ENCODE measurements at places on chromosomes 11 and 22.

GRCh38 chr11:66056501-66056900 lies 4.3 kb downstream of the SF3B2 start:
- DNase-seq, result no peak

DNA sequence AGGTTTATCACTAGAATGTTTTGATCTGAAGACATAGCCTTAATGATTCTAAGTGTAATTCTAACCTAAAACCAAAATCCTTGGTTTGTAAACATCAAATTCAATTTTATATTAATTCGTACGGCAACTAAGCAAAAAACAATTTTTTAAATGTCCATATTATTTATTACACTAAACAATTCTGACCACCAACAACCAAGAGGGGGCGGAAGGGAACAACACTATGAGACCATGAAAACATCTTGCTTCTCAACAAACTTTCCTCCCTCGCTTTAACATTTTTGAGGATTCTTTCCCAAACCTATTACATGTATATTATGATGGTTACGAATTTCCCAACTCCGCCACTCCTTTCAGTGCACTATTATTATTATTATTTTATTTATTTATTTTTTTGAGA lies 6.5 kb upstream of the UCP2 start:
- no peak for DNase-seq

- DNase-seq, result no peak
These were observed 5.0 kb upstream of the MCHR1 start for GRCh38 chr22:40674274-40674673.

DNA sequence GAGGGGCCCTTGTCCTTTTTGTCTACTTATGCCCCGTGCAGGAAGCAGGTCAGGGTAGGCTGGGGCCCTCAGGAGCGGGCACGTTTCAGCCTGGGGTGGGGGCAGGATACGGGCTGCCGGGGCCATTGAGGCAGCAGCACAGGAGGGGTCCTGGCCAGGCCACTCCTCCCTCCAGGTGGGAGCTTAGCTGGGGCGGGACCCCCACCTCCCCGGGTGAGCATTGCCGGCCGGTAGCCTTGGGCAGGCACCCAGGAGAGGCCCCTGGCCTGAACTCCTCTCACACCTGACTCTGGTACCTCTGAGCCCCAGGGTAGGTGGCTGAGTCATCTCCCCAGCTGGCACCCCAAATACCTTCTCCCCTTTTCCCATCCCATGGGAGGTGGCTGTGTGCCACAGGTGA lies 5.0 kb upstream of the MUC6 start:
- DNase-seq, result no peak

DNA sequence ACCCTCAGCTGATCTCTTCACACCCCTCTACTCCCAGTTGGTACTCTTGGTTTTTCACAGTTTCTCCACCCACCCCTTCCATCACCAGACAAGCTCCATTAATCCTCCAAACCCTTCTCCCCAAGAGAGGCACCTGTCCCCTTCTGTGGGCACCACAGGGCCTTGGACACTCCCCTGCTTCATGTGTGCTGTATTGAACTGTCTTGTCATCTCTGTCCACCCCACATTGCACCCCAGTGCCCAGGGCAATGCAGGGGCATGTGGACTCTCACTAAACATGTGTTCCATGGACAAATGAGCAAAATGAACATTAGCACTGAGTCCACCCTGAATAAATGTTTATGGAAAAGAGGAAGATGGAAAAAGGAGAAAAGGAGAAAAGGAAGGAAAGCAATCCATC lies 181.4 kb downstream of the BCR start:
- no peak for DNase-seq

DNA sequence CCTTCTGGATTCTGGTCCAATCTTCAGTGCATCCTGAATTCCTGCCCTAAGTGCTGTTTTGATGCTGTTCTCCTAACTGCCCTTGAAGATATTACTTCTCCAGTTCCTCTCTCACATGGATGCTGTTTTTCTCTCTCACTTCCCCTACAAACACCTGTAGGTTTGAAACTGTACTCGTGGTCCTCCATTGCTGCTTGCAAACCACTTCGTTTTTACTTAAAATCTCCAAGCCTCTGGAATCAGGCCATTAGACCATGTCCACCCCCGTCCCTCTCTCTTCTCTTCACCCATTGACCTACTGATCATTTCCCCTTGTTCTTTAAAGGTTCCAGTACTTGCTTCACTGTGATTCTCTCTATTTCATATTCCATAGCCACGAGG lies 988.1 kb downstream of the NTM start:
- DNase-seq, result no peak

DNA sequence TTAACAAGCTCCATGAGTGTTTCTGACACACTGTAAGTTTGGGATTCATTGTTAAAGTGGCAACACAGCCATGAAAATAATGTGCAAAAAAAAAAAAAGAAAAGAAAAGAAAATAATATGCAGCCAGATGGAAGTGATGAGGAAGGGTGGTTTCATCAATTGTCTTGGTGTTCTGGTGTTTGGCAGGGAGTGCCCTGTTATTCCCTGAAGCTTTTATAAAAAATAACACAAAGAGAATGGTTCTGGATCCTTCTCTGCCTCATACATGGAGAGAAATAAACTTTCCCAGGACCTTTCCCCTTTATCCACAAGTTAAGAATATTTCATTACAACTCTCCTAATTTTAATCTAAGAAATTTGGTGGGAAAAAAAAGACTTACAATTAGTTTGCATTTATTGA lies 16.7 kb downstream of the AMOTL1 start:
- DNase-seq, result no peak

GRCh38 chr11:122832721-122833470 lies 5.4 kb upstream of the CRTAM start:
- DNase-seq, result no peak

DNA sequence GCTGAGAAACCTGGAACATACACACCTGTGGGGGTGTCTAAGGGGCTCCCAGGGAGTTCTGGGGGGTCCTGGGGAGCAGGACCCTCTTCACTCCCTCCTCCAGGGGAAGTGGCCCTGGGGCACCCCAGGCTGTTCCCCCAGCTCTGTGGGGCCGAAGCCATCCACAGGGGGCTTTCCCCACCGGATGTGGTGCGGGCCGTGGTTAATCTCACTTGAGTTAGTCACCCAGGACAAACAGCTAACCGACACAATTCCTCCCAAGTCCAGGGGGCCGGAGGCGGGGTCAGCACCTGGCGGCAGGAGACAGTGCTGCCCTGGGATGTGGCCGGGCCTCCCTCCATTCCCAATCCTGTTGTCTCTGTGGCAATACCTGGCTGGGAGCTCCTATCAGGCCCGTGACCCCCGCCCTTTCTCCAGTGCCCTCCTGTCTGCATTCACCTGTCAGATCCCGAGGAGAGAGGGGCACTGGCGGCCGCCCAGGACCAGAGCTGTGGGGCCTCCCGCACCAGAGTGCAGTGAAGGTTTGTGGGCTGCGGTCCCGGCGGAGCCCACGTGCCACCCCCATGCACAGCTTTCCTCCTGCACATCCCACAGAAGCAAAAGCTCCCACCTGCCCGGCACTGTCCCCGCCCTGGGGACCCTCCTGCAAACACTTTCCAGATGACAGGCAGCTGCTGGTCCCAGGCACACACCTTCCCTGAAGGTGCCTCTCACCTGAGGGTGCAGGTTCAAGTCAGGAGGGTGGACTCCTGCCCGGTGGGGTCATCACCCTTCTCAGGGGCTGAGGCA lies 5.2 kb upstream of the MUC5AC start:
- DNase-seq, result no peak

DNA sequence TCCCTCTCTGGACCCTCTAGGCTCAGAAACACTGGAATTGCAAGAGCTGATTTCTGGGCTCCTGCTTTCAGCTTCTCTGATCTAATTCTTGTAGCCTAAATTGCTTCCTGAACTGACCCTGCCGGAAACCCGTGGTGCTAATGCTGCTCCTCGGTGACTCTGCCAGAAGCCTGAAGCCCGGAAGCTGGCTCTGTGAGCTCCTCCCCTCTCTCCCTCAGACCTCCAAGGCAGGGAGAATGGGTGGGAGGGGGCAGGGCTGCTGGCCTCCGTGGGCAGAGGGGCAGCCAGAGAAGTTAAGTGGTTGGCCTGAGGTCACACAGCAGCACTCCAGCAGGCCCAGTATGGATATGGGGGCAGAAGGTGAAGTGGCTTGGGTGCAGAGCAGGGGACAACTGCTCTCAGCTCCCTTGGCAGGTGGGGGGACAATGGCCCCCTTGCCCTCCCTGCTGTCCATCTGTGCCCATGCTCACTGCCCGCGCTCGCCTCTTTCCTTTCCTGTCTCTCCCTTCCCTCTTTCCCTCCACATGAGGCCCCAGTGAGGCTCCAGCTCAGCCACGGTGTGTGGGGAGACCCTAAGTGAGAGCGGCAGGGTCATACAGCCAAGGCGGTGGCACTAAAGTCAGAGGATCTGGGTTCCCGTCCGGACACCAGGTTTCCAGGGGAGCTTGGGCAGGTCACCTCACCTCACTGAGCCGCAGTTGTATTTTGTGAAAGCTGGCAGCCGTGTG lies 16.2 kb downstream of the CAPN5 start:
- DNase-seq, result peak; percentile 42

- no peak for DNase-seq
These were observed 110.0 kb upstream of the KIRREL3 start for GRCh38 chr11:127110542-127110941.

GRCh38 chr11:81444297-81444696 lies 1289.4 kb downstream of the FAM181B start:
- DNase-seq, result no peak

- no peak for DNase-seq
These were observed 97.8 kb downstream of the RPS6KA4 start for GRCh38 chr11:64456509-64457320.

- peak; percentile 50 for DNase-seq
These were observed 369 bp downstream of the DGCR8 start for GRCh38 chr22:20080445-20080775.

DNA sequence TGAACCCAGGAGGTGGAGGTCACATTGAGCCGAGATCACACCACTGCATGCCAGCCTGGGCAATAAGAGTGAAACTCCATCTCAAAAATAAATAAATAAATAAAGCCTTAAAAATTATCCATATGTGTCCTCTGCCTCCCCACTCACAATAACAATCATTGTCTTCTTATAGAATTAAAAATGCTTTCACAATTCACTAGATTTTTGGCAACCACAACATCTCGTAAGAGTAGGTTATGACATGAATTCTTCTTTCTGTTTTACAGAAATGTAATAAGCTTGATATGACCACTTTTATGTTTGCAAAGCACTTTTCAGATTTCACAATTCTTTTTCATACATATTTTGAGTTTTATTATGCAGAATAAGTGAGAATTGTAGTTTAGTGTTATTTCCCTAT lies 54.5 kb upstream of the HSPA8 start:
- no peak for DNase-seq

GRCh38 chr11:68956547-68957254 lies 24.1 kb downstream of the MRGPRD start:
- no peak for DNase-seq

GRCh38 chr11:116707746-116708145 lies 65.0 kb downstream of the BUD13 start:
- DNase-seq, result no peak

DNA sequence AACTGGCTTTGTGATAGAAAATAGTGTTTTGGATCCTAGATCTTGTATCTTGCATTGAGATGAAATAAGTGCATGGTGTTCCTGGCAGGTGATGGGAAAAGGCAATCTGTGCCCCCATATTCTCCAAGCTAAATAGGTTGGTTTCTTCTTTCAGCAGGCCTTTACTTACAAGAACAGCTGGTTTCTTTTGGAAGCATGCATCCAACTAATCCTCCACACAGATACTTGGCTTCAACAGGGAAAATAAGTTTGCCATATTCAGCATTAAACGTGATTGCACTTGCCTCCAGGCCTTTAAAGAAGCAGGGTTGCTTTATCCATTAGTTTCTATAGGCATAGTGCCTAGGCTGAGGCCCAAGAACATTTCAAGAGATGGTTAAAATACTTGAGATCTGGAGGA lies 59.9 kb downstream of the APIP start:
- no peak for DNase-seq

GRCh38 chr11:134932761-134933160 lies 520.7 kb upstream of the B3GAT1 start:
- no peak for DNase-seq

- peak; percentile 53 for DNase-seq
These were observed 9.0 kb upstream of the HIKESHI start for GRCh38 chr11:86292912-86293616.

GRCh38 chr22:23549198-23549595 lies 30.9 kb downstream of the IGLL1 start:
- DNase-seq, result no peak

DNA sequence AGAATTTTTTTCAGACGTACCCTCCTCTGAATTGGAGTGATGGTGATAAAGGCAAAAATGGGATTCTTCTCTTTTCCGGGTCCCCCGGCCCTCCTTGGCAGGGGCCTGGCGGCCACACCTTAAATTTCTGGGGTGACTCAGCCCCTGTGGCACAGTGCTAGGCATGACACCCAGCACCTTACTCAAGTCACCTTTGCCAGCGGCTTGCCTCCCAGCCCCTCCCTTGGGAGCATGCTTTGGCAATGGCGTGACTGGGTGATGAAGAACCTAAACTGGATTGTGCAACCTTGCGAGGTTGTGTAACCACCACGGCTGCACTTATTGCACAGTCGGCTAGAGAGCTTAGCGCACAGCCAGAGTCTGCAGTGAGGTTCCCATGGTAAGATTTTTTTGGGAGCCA lies 16.2 kb upstream of the LDLRAD3 start:
- DNase-seq, result peak; percentile 44

- no peak for DNase-seq
These were observed 665.3 kb downstream of the OPCML start for GRCh38 chr11:132866783-132867545.

DNA sequence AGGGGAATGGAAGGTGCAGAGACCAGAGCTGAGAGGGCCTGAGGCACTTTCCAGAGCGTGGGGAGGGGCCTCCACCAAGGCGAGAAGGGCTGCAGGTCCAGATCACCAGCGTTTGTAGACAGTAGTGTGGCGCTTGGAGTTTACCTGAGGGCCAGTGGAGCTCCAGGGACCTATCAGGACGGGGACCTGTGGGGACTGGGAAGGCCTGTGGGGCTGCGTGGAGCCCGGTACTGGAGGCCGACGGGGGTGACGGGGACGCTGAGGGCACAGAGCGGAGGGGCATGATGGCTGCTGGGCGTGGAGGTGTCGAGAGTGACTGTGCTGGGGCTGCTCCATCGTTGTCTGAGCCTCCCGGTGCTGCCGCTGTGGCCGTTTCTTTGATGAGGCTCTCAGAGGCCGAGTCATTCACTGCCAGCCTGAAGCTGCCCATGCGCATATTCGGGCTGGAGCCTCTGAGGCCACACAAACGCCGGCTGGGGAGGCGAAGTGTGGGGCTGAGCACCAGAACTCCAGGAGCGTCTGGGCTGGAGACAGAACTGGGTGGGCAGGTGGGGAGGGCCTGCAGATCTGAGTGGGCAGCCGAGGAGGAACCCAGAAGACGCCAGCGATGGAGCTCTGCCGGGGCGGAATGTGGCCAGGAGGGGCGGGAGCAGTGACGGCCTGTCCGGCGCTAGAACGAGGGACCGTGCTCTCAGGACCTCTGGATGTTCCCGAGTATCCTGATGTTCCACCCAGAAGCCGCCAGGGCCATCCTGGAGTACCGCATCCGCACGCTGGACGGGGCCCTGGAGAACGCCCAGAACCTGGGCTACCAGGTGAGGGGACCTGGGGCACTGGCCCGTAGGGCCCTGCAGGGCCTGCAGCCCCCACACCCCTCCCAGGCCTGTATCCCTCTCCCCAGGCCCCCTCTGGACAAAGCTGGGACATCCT lies 2.6 kb downstream of the PGGHG start:
- DNase-seq, result no peak

- no peak for DNase-seq
These were observed 40.0 kb downstream of the DUSP8 start for GRCh38 chr11:1532014-1532586.
